NCI-H226 (cell line): ENCODE measurements at places on chromosomes 3 and 15.

- DNase-seq: peak; percentile 100
Observed at GRCh38 chr15:64381000-64381751, at the start of gene PCLAF. Gene PCLAF, minus strand, starts transcription at chr15:64381441. Its CDS starts 70 bp downstream, at chr15:64381371.

DNA sequence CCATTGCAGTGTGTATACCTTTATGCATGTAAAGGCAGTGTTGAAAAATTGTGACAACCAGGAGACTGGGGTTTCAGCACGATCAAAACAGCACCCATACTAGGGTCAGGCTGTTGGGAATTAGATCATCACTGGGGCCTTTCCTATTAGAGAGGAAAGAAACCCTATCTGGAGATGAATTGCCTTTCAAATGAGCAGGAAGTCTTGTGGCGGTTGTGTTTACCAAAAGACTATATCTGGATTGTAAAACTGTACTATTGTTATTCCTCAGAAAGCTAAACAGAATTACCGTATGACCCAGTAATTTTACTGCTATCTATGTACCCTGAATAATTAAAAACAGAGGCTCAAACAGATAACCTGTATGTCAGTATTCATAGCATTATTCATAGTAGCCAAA lies 10.1 kb downstream of the UBE2E1 start:
- no peak for DNase-seq

DNA sequence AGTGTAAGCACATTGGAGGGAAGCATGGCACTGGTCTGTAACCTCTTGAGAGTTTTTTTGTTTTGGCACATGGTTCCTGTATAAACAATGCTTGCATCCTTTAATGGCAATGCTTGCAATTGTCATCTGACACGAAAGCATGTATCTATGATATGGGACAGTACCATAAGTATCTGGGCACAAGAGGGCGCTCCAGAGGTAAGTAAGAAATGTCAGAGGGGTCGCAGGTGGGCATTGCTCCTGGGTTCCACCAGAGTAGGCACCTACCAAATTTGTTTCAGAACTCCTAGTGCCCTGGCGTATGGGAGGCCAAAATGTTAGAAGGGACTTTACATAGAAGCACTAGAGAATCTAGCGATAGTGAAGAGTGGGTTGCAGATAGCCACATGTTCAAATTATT lies 58.7 kb upstream of the BCHE start:
- DNase-seq: no peak

DNA sequence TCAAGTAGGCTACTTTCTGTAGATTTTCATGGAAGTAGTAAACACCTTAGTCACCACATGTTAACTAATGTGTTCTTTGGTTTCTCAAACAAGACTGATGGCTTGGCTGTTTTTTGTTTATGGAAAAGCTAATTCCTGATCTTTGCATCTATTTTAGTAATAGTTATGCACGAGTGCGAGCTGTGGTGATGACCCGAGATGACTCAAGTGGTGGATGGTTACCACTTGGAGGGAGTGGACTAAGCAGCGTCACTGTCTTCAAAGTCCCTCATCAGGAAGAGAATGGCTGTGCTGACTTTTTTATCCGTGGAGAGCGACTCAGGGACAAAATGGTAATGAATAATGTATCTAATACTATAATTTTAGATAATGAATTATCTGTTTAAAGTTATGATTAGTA lies 46.6 kb downstream of the SPRED1 start:
- no peak for DNase-seq

- no peak for DNase-seq
Observed at GRCh38 chr3:22728406-22728805, 474.7 kb upstream of the UBE2E2 start.

DNA sequence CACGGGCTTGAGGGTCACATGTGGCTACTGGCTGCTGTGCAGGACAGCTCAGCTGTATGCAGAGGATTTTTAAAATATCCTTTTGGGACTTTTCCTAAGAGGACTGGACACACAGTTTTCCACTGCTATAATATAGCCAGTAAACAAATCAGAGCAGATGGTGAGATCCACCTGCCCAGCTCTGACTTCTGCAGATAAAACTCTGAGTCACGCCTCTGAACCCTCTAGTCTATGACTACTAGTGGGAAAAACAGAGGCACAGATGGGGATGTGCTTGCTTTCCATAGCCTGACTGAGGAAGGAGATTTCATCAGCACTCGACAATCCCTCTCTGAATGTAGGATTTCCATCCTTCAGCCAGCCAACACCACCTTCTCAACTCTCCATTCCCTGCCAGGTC lies 45.1 kb downstream of the COLQ start:
- DNase-seq: peak; percentile 44

- DNase-seq: peak; percentile 52
Observed at GRCh38 chr3:180408654-180409053, 193.3 kb upstream of the TTC14 start.

DNA sequence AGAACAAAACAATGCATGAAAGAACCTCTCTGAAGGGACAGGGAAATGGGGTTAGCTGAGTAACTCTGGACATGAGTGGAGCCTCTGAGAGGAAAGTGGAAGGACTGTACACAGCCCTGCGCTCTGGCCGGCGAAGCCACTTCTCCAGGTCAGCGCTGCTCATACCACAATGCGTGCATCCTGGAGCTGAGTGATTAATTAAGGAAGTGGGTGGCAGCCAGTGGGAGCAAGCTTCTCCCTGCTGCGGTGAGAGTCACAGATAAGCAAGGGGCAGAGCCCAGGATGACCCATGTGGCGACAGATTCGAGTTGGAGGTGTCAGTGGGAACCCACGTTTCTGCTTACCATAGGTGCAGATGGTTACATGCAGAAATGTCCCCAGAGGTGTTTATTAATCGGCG lies 48.0 kb downstream of the KLF15 start:
- DNase-seq: no peak

DNA sequence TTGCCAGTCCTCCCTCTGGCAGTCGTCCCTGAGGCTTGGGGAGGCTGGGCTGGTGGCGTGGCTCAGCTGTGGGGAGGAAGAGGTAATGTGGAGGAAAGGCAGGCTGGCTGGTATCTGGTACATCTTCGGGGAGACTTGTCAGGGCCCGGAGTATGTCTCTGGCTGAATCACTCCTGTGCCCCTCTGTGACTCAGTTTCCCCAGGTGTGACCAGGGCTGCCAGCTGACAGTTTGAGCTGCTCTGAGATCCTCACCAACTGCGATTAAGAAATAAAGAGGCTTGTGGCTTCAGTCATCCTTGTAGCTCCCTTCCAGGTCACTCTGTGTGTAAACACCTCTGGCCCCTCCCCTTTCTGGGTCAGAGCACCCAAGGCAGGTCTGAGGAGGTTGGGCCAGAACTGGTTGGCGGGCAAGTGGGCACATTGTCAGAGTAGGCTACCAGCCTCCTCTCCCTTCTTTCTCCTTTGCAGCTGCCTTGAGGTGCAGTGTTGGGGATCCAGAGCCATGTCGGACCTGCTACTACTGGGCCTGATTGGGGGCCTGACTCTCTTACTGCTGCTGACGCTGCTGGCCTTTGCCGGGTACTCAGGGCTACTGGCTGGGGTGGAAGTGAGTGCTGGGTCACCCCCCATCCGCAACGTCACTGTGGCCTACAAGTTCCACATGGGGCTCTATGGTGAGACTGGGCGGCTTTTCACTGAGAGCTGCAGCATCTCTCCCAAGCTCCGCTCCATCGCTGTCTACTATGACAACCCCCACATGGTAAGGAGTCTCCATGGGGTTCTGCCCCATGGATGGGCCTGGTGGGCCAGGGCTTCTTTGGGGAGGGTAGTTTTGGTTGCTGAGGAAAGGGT lies 3.0 kb downstream of the TEX264 start:
- DNase-seq: no peak

- no peak for DNase-seq
Observed at GRCh38 chr15:25176991-25177954, 222.5 kb downstream of the SNRPN start.

- DNase-seq: peak; percentile 39
Observed at GRCh38 chr3:183460081-183461055, 31.9 kb upstream of the MCF2L2 start.

- DNase-seq: no peak
Observed at GRCh38 chr3:150868282-150868681, 37.0 kb downstream of the MINDY4B start.

- DNase-seq: no peak
Observed at GRCh38 chr15:100714034-100714748, 111.8 kb downstream of the ASB7 start.

- DNase-seq: no peak
Observed at GRCh38 chr15:29852201-29852600, 29.9 kb upstream of the TJP1 start.

DNA sequence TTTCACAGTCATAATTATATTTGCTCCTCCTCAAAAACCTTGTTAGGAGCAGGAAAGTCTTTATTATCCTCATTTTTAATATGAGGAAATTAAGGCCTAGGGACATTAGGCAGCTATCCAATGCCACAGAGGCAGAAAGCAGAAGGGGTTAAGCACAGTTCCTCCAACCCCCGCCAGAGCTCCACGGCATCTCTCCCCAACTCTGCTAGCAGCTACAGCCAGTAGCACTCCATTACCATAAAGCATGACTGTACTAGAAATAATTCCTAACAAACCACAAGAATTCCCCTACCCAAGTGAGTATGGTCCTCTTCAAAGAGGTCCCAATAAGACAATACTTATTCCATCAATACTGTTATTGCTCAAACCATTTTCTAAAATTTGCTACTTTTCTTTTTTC lies 9.8 kb downstream of the HEG1 start:
- peak; percentile 66 for DNase-seq

DNA sequence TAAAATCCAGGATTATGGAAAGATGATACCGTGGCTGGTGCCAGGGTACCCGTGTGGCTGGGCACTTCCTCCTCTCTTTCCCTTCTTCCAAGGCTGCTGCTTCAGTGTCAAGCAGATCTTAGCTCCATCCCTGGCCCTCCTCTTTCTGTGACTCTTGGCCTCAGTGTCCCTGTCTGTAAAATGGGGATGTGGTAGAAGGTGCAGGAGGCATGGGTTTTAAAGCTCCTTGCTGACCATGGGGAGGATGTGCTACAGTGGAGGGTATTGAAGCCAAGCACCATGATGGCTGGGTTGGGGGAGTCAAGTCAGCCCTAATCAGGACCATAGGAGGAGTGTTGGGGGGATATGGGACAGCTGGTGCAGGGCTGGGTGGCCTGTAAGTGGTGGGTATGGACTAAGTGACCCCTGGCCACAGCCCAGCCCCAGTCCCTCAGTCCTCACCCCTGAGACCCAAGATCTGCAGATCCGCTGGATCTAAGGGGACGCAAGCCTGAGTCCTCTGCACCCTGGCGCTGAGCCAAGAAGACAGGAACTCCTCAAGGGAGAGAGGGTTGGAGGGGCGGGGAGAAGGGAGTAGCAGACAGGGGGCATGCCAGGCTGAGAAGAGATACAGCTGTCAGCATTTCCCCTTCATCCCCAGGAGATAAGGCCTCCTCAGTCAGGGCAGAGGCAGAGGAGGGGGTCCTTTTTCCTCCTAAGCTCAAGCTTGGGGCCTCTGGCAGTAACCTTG lies 12.0 kb downstream of the PTH1R start:
- DNase-seq: no peak

- DNase-seq: peak; percentile 94
Observed at GRCh38 chr3:188286087-188286513, 132.1 kb downstream of the LPP start.

DNA sequence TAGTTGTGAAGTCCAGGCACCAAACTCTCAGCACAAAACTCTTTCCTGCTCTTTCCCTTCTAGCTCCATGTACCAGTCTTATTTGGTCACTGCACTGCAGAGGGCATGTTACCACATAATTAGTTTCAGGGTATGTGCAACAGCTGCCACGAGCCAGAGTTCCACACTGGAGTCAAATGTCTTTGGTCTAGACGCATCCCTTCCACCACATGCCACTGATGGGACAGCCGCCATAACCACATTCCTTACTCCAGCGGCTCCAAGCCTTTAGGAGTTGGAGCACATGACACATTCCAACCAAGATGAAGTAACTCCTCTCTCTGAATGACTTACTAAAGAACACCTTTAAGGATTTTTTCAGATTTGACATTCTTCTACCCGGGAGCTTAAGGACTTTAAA lies 153.4 kb downstream of the ERC2 start:
- peak; percentile 56 for DNase-seq

GRCh38 chr3:7788881-7789280 lies 712.7 kb upstream of the LMCD1 start:
- peak; percentile 40 for DNase-seq

DNA sequence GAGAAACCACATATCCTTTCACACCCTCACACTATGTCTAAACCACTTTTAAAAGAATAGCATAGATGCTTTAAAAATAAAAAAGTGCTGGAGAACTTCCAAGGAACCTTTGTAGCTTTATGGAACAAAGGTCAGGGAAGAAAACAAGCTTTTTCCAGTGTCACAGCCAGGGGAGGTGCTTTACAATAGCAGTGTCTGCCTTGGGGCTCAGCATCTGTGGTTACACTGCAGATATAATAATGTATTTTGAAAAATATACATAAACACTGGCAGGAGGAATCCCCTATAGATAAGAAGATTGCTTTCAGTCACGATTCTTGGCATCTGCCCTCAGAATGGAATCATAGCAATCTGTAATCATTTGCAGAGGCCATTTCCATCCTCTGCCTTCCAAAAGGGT lies 362.4 kb upstream of the LRRC3B start:
- no peak for DNase-seq

DNA sequence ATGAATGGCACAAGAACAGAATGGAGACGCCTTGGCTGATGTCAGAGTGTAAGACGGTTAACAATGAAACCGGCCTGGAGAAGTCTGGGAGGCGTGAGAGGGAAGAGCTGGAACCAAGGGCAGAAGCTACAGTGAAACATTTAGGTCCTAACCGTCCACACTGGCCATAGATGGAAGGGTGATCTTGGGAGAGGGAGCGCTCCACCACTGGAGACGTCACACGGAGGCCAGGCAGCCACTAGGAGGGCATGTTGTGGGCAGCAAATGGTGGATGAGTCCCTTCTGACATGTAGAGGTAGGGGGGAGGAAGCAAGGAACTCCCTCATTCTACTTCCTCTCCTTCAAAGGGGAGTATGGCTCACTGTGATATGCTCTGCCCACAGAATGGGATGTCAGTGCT lies 23.8 kb downstream of the FEM1B start:
- no peak for DNase-seq

- no peak for DNase-seq
Observed at GRCh38 chr15:66594344-66594743, 28.5 kb upstream of the LCTL start.

DNA sequence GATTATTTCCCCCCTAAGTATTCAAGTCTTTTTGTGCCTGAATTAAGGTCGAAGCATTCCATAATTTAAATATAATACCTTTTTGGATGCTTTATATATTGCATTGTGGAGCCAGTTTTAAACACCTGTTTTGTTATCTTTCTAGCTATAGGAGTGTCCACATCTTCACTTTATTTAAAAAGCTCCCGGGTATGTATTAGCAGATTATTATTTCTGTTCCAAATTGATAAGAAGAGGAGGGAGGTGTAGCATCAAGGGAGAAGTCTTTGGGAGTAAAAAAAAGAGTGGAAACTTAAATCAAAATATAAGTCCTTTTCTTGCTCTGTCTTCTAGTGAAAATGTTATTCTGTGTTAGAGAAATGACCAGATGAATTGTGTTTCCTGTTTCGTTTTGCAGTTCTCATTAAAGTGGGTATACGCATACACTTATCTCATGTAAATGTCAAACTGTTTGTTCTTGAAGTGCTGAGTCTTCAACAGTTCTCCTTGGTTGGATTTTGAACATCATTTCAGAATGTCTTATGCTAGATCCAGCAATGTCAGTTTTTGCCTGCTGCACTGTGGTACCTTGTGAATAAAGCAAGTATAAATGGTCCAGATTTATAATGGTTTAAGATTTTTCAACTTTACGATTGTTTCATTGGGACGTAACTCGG lies 105.8 kb downstream of the FNDC3B start:
- DNase-seq: no peak
